ENCODE measurements at places on chromosomes 2 and 18. TPM values are rescaled to one million over a fixed set of nuclear protein-coding genes. Genes with fewer than 3 reads are reported as not detected.

Gene REG3A
- total RNA-seq: not detected

Gene PARD3B
- total RNA-seq: 41.0 TPM

Gene DSG1
- total RNA-seq: not detected

Gene SEPTIN10
- 99.7 TPM for total RNA-seq

Gene CXCR1
- not detected for total RNA-seq

Gene KCNG2
- not detected for total RNA-seq

Gene KIAA2012
- total RNA-seq: not detected

Gene ABHD1
- not detected for total RNA-seq

Gene ALLC
- not detected for total RNA-seq

Gene DNAJC5G
- total RNA-seq: 0.16 TPM

Gene ALPP
- not detected for total RNA-seq

Gene EMILIN1
- 2.3 TPM for total RNA-seq

Gene CETN1
- total RNA-seq: not detected

Gene SULT1C4
- total RNA-seq: 82.8 TPM

Gene SCG2
- total RNA-seq: 0.38 TPM

Gene MC4R
- not detected for total RNA-seq

Gene TUBA4B
- total RNA-seq: not detected

Gene G6PC2
- total RNA-seq: not detected

Gene IL1R2
- not detected for total RNA-seq

Gene HOXD9
- 10.7 TPM for total RNA-seq

Gene GCG
- total RNA-seq: not detected

Gene FLACC1
- total RNA-seq: 0.49 TPM

Gene ATP6V1B1
- 0.76 TPM for total RNA-seq

Gene ZDBF2
- 5.8 TPM for total RNA-seq

Gene IL1RN
- not detected for total RNA-seq

Gene PTPRN
- not detected for total RNA-seq

Gene OTOS
- total RNA-seq: not detected

Gene ZNF513
- 5.2 TPM for total RNA-seq

Gene ERFE
- total RNA-seq: 0.65 TPM

Gene PCARE
- total RNA-seq: not detected

Gene ACTG2
- total RNA-seq: not detected

Gene TWIST2
- 0.16 TPM for total RNA-seq

Gene HOXD13
- not detected for total RNA-seq

Gene C2orf15
- total RNA-seq: under 0.01 TPM

Gene DCC
- not detected for total RNA-seq

Gene MOB4
- total RNA-seq: 34.2 TPM

Gene PCGF1
- total RNA-seq: 9.7 TPM

Gene HES6
- 2.3 TPM for total RNA-seq

Gene KLF11
- 10.1 TPM for total RNA-seq

Gene GPR45
- total RNA-seq: not detected

Gene ADAM23
- 3.2 TPM for total RNA-seq

Gene TRIB2
- 12.6 TPM for total RNA-seq

All from bladder microvascular endothelial cell (primary cell).